ENCODE measurements at places on chromosomes 12 and 14.

DNA sequence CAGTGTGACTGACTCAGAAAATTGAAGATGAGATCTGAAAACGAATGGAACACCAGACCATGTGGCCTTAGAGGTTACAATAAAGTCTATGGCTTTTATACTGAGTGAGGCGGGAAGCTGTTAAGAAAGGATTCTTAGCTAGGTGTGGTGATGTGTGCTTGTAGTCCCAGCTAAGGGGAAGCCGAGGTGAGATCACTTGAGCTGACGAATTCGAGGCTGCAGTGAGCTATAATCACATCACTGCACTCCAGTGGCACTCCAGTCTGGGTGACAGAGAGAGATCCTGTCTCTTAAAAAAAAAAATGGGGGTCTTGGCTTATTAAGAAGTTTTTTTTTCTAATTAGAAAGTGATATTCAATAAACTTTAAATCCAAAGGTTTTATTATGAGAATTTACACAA, 678.6 kb downstream of the TMTC2 start:
- DNase-seq, result no peak

DNA sequence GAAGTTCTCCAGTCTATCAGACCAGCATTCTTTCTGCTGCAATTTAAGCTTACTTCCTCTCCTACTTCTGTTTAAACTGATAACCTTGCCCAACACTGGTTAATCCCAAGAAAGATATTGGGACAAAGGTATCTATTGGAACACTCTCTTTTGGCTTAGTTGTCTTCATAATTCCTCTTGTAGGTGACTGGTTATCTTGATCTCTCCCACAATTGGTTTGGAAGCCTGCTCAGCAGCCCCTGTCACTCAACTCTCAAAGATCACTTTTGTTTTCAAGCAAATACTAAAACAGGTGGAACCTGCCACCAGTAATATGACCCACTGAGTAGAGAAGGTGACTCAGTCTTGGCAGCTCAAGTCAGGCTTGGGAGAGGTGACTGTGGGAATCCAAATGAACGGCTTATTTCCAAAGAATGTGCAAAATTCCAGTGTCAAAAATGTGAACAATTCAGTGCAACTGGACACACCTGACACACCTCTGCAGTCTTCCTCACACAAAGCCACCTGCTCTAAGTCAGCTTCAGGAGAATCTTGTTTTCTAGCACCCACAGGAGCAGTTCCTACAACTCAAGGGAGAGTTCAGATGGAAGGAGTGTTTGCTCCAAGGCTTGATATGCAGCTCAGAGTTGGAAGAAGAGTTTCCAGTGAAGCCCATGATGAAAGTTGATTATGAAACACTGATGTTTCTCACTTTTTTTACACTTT, 83.2 kb upstream of the SLC38A2 start:
- no peak for DNase-seq

DNA sequence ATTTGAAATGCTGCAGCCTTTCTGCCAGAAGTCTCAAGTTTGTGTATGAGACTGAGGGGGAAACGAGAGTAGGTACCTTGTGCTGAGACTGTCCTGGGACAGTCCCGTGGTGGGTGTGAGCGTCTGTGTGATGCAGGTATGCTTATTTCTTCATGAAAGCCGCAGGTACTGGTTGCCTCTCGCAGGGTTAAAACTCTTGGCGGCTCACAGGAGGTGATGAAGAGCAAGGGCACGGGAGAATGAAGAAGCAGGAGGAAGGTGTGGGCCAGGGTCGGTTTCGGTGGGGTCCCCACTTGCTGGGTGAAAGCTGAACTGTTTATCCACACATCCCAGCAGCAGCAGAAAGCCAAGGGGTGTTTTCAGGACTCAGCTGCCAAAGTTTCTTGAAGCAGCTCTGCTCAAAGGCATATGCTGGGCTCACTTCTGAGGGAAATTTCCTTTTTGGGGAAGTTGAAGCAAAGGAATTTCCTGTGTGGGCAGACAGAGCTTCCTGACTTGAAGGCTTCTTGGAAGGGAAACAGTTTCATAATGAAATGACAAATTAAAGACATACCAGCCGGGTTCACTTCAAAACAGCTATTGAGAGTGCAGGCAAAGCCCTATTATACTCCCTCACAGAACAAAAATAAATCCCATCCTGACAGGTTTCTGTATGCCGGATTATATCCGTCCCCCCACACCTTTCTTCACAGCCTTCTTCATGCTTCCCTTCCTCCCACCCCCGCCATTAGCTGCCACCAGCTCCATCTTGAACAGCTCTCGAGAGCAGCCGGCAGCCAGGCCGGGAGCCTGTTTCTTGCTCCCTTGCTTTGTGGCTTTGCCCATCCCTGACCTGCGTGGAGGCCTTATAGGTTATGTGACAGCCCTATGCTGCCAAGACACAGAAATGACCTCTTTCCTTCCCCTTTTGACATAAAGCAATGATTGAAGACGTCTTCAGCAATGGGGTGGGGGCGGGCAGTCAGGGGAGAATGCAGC, 116.6 kb downstream of the ETV6 start:
- peak; percentile 51 for DNase-seq

- no peak for DNase-seq
These were observed 1.9 kb downstream of the PPP1R3E start for GRCh38 chr14:23300687-23301223.

GRCh38 chr12:58513301-58513834, 406.9 kb downstream of the LRIG3 start:
- no peak for DNase-seq

DNA sequence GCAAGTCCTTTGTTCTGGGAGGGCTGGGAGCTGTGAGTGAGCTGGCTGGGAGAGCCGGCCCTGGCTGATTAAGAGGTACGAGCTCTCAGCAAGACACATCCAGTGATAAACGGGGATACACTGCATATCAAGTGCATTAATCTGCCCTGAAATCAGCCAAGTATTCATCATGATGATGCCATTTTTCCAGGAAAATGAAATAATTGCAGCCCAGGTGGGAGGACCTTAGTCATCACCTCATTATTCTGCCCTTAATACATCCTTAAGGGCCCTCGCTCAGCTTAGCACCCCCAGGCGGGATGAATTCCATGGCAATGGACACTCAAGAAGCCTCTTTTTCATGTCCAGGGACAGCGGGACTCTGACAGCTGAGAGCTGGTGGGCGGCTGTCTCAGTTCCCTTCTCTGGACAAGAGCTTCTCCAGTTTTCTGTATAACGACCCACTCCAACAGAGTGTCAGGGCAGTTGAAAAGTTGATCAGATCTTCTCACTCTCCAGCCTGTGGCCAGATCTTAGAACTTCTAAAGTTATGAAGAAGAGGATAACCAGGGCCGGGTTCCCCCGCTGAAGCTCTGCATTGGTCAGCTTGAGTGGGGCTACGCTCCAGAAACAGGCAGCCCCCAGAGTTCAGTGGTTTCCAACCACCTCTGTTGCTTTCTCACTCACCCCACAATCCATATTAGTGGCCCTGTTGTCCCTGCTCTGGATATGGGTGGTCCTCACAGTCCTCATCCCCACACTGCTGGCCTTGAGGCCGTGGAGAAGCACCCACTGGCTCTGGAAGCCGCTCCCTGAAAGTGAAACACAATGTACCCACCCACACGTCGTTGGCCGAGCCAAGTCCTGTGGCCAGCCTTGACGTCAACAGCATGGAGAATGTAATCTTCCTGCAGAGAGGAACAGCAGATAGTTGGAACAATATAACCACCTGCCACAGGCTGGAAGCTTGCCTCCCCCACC, 306.2 kb upstream of the DIO3 start:
- no peak for DNase-seq

- DNase-seq, result no peak
These were observed 630 bp downstream of the NELL2 start for GRCh38 chr12:44875417-44875953.

GRCh38 chr12:47843226-47843980, 23.7 kb upstream of the HDAC7 start:
- DNase-seq, result no peak

- DNase-seq, result no peak
These were observed 151.7 kb upstream of the FUT8 start for GRCh38 chr14:65260786-65261185.

DNA sequence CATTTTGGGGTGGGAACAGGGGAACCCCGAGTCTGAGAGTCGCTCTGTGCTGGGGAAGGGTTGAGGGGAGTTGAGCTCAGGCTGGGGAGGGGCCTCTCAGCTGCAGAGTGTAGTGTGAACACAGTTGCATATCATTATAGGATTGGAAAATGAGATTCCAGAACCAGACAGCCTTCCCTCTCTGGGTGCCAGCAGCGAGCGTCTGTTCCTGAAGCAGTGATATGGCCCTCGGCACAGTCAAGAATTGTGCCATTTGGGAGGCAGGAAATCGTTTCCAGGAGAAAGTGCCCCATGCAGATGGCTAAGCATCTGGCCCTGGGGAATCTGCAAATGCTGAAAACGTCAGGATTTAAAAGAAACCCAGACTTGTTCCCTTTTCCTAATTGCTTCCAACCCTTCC, 70.4 kb upstream of the SFSWAP start:
- no peak for DNase-seq

DNA sequence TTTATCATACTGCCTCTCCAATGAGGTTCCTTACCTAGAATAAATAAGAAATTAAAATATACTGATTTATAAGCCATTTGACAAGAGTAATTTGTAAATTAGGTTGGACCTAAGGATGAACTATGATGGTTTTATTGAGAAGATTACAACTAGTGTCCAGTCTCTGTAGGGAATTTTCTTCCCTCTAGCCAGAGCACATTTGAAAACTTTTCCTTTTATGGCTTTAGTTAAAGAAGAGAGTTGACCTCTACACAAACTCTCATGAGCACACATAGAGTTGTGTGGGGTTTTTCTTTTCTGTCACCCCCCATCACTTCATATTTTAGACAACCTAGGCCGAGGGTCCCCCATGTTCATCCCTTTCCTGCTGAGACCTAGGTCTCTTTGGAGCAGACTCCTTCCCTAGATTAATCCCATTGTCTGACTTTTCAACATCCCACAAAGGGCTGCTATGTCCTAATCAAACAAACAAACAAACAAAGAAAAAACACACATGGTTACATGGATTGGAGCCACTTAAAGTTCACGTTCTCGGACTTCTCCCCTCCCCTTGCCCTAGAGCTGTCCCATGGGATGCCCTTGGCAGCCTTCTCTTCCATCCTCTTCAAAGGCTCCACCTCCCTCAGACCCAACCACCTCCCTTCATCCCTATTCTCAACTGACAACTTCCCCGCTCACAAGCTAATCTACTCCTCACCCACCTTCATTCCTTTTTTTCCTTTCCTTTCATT, 40.7 kb downstream of the GPR135 start:
- no peak for DNase-seq

DNA sequence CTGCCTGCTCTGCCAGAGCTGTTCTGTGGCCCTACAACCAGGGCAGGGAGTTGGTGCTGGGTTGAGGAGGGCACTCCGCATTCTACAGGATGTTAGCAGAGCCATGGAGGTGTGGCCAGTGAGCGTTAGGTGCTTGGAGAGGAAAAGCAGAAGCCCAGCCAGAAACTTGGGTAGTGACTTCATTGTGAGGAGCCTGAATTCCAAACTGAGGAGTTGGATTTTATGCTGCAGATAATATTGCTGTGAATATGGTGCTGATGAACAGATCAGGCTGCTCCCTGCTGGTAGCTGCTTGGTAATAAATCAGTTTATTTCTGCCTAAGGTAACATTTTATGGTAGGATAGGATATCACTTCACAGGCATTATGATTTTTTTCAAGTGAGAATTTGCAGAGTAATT, 7.1 kb upstream of the CCDC175 start:
- DNase-seq, result no peak

DNA sequence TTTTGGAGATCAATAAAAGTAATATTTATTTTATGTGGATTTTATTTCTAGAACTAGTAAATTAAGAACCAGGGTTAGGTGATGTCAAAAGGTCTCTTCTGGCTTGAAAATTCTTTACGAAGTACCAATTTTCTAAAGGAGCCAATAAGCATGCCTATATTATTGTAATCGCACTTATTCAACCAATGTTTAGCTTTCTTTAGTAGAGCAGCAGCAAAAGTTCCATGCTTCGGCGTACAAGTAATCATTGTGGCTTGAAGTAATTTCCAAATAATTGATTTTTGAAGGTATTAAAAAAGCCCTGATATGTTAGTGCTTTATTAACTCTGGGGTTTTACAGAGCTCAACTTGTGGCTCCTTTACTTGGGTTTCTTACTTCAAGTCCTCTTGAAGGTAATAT, 3.4 kb downstream of the RMST start:
- no peak for DNase-seq
